Activated CD4-positive, alpha-beta T cell treated with anti-CD3 and anti-CD28 coated beads for 24 hours (primary cell): ENCODE measurements at places on chromosomes 11 and 22.

DNA sequence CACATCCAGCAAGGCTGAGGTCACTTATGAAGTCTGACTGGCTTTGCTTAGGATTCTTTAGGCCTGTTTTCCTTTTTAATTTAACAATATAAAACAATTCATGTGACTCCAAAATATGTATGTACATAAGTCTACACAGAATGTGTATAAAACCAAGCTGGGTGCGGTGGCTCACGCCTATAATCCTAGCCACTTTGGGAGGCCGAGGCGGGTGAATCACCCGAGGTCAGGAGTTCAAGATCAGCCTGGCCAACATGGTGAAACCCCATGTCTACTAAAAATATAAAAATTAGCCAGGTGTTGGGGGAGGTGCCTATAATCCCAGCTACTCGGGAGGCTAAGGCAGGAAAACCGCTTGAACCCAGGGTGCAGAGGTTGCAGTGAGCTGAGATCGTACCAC lies 83.1 kb downstream of the SHANK2 start:
- no peak for DNase-seq

DNA sequence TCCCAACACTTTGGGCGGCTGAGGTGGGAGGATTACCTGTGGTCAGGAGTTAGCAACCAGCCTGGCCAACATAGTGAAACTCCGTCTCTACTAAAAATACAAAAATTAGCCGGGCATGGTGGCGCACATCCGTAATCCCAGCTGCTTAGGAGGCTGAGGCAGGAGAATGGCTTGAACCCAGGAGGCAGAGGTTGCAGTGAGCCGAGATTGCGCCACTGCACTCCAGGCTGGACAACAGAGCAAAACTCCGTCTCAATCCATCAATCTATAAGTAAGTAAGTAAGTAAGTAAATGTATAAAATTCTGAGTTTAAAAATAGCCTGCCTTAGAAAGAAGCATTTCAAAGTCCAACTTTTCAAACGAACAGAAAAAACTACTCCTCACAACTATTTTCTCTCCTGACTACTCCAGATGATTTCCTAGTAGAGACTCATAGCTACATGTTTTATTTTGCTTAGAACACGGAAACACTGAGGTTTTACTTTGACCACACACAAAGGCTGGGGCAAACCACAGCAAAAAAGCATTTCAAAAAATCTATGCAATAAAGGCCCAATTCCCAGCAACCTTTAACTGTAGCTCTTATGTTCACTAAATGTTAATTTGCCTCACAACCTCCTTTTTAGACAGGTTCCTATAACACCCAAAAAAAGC lies 16.3 kb downstream of the SPTY2D1 start:
- no peak for DNase-seq

DNA sequence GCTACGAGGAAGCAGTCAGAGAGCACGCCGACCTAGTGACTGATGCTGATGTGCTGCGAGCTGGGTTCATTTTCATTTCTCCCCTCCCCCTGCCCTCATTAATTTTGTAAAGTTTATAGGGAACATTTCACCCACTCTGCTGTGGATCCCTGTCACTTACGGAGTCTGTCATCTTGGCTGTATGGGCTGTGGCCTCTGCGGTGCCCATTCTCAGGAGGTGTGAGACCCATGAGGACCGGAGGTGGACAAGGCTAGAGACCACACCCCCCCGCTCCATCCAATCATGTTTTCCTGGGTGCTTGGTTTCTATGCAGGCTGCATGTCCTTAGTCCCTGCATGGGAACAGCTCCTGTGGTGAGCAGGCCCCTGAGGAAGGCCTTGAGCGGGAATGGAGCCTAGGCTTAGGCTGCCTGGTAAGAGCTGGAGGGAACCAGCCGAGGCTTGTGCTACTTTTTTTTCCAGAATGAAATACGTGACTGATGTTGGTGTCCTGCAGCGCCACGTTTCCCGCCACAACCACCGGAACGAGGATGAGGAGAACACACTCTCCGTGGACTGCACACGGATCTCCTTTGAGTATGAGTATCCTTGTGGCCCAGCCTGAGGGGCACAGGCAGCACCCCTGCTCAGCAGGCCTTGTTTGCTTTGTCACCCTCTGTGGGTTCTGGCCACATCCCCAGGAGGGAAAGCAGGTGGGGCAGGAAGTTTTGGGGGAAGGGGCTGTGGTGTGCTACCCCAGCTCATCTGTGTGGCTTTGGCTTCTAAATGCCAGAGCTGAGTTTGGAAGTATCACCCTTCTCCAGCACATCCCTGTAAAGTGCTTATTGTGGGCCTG lies 19.1 kb downstream of the CLDN5 start:
- no peak for DNase-seq

- no peak for DNase-seq
These were observed 21.5 kb downstream of the UEVLD start for GRCh38 chr11:18567081-18567480.

- DNase-seq = no peak
These were observed 517.8 kb downstream of the MIAT start for GRCh38 chr22:27175021-27175838.

- no peak for DNase-seq
These were observed 1.1 kb downstream of the NLRP6 start for GRCh38 chr11:279040-279965.

GRCh38 chr11:111531136-111531535 lies 9.4 kb upstream of the LAYN start:
- DNase-seq = no peak
